ENCODE measurements at places on chromosomes 5 and 9. TPM values are rescaled to one million over a fixed set of nuclear protein-coding genes. Genes with fewer than 3 reads are reported as not detected.

Gene PCAT7
- total RNA-seq: 4.2 TPM

Gene ANGPTL2
- 14.9 TPM for total RNA-seq

Gene TMEM174
- not detected for total RNA-seq

Gene SNCAIP
- total RNA-seq: 2.1 TPM

Gene TSSK1B
- total RNA-seq: not detected

Gene PRRT1B
- 42.9 TPM for total RNA-seq

Gene ARL14EPL
- total RNA-seq: not detected

Gene ARL15
- total RNA-seq: 27.1 TPM

Gene ELAVL2
- 6.1 TPM for total RNA-seq

Gene CDH12
- total RNA-seq: 1.1 TPM

Gene NR5A1
- not detected for total RNA-seq

Gene C9orf152
- total RNA-seq: not detected

Gene ADCY2
- total RNA-seq: 52.0 TPM

Gene PGM5
- 0.67 TPM for total RNA-seq

Gene CATSPER3
- 1.0 TPM for total RNA-seq

Gene ANKRD34B
- total RNA-seq: 0.09 TPM

Gene GLT6D1
- total RNA-seq: 0.90 TPM

Gene JAK2
- total RNA-seq: 12.3 TPM

Gene TEK
- 4.9 TPM for total RNA-seq

Gene TBC1D2
- 10.4 TPM for total RNA-seq

Gene PCSK1
- not detected for total RNA-seq

Gene RELL2
- total RNA-seq: 6.2 TPM

Gene OTP
- not detected for total RNA-seq

Gene PARP8
- 18.9 TPM for total RNA-seq

Gene GLRX
- total RNA-seq: 18.9 TPM

Gene LRRC19
- total RNA-seq: not detected

Gene SPATA31E1
- not detected for total RNA-seq

Gene CCNO
- 4.6 TPM for total RNA-seq

Gene GPR150
- total RNA-seq: 0.13 TPM

Gene COL27A1
- total RNA-seq: 62.4 TPM

Gene ISL1
- total RNA-seq: 6.4 TPM

Gene LHX3
- total RNA-seq: not detected

Gene SLC34A1
- total RNA-seq: not detected

Gene RACK1
- total RNA-seq: 1,858 TPM

Gene SAXO1
- 0.23 TPM for total RNA-seq

Gene CYSRT1
- total RNA-seq: 1.4 TPM

Gene FYB1
- total RNA-seq: not detected

Gene ZER1
- 35.2 TPM for total RNA-seq

Gene TRIM7
- total RNA-seq: not detected

Gene LHX2
- total RNA-seq: 0.20 TPM

Gene AP3S1
- 51.2 TPM for total RNA-seq

Gene EPB41L4A
- total RNA-seq: 7.9 TPM

Gene BRINP1
- total RNA-seq: 8.7 TPM

Gene SOHLH1
- not detected for total RNA-seq

Gene SLC1A1
- 5.5 TPM for total RNA-seq

Gene CD72
- total RNA-seq: 5.1 TPM

Gene PPP2R2B
- total RNA-seq: 8.0 TPM

Gene N4BP3
- total RNA-seq: 14.3 TPM

Gene IL5
- total RNA-seq: not detected

Gene DND1
- total RNA-seq: 0.28 TPM

Gene ACTBL2
- total RNA-seq: not detected

Gene CFAP77
- 2.0 TPM for total RNA-seq

Gene IL6ST
- 29.1 TPM for total RNA-seq

Gene SREK1
- 67.1 TPM for total RNA-seq
